Ascending aorta (tissue), 2 donors: ENCODE measurements at places on chromosomes 1 and 21. TPM values are rescaled to one million over a fixed set of nuclear protein-coding genes. Genes with fewer than 3 reads are reported as not detected.
A peak's percentile ranks its signal among the peaks of the same experiment; 100 is the strongest.

GRCh38 chr1:42179275-42179674 is 14.7 kb upstream of the GUCA2A start:
- H3K4me3 ChIP-seq, result no peak overlapping the region
- no peak overlapping the region for H3K27ac ChIP-seq
- no peaks in the 10 kb centered on the region for H3K27me3 ChIP-seq
- no peaks in the 10 kb centered on the region for H3K36me3 ChIP-seq

DNA sequence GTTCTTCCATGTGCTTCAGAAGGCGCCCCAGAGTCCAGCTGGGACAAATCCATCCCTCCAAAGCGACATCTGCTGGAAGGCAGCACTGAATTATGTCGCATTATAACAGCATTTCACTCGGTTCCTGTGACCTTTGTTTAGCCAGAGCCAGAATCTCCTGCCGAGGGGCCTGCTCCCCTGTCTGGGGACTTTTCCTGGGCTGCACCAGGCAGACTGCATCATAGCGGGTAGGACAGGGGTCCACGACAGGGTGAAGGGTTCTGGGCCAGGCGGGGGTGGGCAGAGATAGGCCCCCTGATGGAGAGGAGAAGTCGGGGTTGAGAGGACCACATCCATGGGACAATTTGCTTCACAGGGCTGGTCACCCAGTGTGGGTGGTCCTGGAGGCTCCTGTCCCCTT is 276.9 kb downstream of the MATN1 start:
- no peak overlapping the region for H3K4me3 ChIP-seq
- no peak overlapping the region for H3K27ac ChIP-seq
- no peaks in the 10 kb centered on the region for H3K36me3 ChIP-seq

- peaks cover 2% of the 10 kb centered on the region for H3K4me1 ChIP-seq
- no peaks in the 10 kb centered on the region for H3K36me3 ChIP-seq
- no peak overlapping the region for H3K4me3 ChIP-seq
- H3K27ac ChIP-seq, result no peak overlapping the region
Measured at GRCh38 chr21:15219039-15219438, 154.2 kb upstream of the NRIP1 start.

- DNase-seq, result no peak
- peaks cover 3% of the 10 kb centered on the region for H3K4me1 ChIP-seq
- H3K4me3 ChIP-seq, result peak overlapping the region; percentile 56
- H3K27ac ChIP-seq, result no peak overlapping the region
Measured at GRCh38 chr1:41917835-41918449, 780 bp downstream of the HIVEP3 start.

DNA sequence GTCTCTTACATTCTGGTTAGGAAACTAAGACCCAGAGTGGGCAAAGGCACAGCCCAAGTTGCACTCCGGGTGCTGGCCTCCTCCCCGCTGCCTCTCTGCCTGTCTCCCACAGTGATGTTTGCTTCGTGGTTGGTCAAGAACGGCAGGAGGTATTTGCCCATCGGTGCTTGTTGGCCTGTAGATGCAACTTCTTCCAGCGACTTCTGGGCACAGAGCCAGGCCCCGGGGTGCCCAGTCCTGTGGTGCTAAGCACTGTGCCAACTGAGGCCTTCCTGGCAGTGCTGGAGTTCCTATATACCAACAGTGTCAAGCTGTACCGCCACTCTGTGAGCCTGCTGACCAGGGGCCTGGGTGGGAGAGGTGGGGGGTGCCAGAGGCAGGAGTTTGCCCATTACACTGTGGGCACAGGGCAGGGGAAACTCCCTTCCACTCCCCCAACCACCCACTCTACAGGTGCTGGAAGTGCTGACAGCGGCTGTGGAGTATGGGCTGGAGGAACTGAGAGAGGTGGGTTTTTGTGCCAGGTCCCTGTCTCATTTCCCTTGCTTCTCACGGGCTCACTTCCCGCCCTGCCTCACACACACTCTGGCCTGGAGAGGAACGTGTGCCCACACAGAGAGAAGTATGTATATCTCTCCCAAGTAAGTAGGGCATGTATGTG is 1.9 kb downstream of the BTBD19 start:
- H3K4me1 ChIP-seq, result peaks cover 45% of the 10 kb centered on the region
- peak; percentile 9 for DNase-seq
- peak overlapping the region; percentile 99 for H3K27ac ChIP-seq

DNA sequence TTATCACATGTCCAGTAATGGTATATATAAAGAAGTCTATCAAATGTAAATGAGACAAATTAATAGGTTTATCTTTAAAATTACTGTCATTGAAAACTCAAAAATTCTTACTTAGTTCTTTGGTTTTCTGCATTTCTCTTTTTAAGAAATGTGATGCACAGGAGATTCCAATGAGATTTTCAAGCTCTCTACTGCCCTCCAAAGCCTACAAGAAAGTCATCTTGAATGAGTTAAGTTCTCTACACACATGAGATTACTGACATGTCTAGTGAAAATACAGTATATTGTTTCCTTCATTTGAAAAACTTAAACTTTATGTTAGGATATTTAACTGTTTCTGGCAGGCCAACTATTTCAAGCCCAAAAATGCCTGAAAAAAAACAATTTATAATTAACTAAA is 68.8 kb downstream of the ITGB3BP start:
- no peaks in the 10 kb centered on the region for H3K36me3 ChIP-seq
- H3K27ac ChIP-seq, result no peak overlapping the region
- H3K27me3 ChIP-seq, result no peaks in the 10 kb centered on the region
- H3K4me1 ChIP-seq, result no peaks in the 10 kb centered on the region
- DNase-seq, result no peak

GJC2 gene
- total RNA-seq, result 5.4 TPM

- H3K4me1 ChIP-seq, result peaks cover 30% of the 10 kb centered on the region
- H3K27ac ChIP-seq, result peak overlapping the region; percentile 94
- no peak overlapping the region for H3K4me3 ChIP-seq
Measured at GRCh38 chr21:46066591-46067331, 31.2 kb upstream of the COL6A2 start.

GRCh38 chr1:208184966-208185654 is 59.1 kb downstream of the PLXNA2 start:
- peaks cover 21% of the 10 kb centered on the region for H3K4me1 ChIP-seq
- no peak overlapping the region for H3K4me3 ChIP-seq
- H3K27ac ChIP-seq, result peak overlapping the region; percentile 62
- no peaks in the 10 kb centered on the region for H3K36me3 ChIP-seq
- H3K27me3 ChIP-seq, result no peaks in the 10 kb centered on the region

KIF26B gene
- total RNA-seq, result not detected

DNA sequence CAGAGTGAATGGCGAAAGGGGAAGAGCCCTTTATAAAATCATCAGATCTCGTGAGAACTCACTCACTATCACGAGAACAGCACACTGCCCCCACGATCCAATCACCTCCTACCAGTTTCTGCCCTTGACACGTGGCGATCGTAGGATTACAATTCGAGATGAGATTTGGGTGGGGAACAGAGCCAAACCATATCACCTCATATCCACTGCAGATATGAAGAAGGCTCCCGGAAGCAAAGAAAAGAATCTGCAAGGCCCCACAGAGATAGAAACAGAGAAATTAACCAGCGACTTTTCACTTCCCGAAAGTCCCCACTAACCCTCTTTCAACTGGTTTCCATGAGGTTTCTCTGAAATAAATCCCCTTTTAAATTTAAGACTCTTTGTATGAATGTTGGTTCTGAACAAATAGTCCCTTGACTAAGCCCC is 86.2 kb upstream of the IRF2BP2 start:
- no peaks in the 10 kb centered on the region for H3K4me1 ChIP-seq
- DNase-seq, result no peak
- no peak overlapping the region for H3K4me3 ChIP-seq
- no peak overlapping the region for H3K27ac ChIP-seq
- no peaks in the 10 kb centered on the region for H3K36me3 ChIP-seq
- H3K27me3 ChIP-seq, result no peaks in the 10 kb centered on the region

KRTAP10-5 gene
- not detected for total RNA-seq

NR1I3 gene
- total RNA-seq, result 0.21 TPM

CYP4A11 gene
- not detected for total RNA-seq

WNT2B gene
- total RNA-seq, result 4.8 TPM

GRCh38 chr1:97047421-97047793 is 325.8 kb downstream of the PTBP2 start:
- no peak overlapping the region for H3K4me3 ChIP-seq
- H3K27me3 ChIP-seq, result no peaks in the 10 kb centered on the region
- H3K27ac ChIP-seq, result no peak overlapping the region
- no peak for DNase-seq
- H3K4me1 ChIP-seq, result no peaks in the 10 kb centered on the region
- H3K36me3 ChIP-seq, result no peaks in the 10 kb centered on the region

DNA sequence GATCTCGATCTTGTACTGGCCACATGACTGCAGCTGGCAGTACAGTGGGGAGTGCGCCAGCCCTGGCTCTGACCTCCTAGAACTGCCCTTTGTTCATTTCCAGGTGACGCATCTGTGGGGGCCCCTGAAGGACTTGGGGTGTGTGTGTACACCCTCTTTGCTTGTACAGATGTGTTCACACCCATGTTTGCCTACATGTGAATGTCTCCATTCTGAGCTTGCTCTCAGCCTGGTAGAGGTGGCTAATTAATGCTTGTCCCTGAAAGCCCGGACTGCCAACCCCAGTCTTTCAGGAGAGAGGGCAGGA is 19.8 kb downstream of the TNFRSF1B start:
- H3K27me3 ChIP-seq, result no peaks in the 10 kb centered on the region
- no peak for DNase-seq
- no peaks in the 10 kb centered on the region for H3K4me1 ChIP-seq
- H3K27ac ChIP-seq, result peak overlapping the region; percentile 46
- H3K36me3 ChIP-seq, result no peaks in the 10 kb centered on the region

DNA sequence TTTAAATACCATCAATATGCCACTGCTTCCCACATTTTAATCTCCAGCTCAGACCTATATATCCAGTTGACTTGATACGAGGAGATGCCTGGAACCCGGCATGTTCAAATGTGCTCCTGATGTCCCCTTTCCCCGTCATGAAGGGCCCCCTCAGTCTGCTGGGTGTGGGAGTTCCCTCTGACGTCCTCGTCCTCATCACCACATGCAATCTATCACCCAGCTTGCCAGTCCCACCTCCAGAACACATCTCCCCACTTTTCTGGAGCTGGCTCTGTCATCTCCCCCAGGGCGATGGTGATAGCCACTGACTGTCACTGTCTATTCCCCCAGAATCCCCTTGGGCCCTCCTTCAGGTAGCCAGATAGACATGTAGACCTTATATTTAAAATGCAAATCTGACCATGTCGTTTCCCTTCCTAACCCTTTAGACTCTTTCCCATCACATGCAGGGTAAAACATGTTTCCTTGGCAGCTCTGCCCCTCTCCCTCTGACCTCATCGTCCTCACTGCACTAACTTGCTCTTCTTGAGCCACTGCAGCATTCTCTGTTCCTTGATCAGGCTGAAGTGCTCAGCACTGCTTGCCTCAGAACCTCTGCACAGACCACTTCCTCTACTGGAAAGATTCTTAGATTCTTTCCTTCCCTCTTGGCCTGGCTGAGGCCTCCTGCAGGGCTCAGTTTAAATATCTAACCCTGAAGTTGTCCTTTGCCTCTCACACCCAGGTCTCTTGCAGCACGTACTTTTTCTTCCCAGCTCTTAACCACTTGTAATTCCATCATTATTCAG is 7.4 kb downstream of the AZIN2 start:
- H3K36me3 ChIP-seq, result no peaks in the 10 kb centered on the region
- no peak overlapping the region for H3K4me3 ChIP-seq
- no peak overlapping the region for H3K27ac ChIP-seq
- no peaks in the 10 kb centered on the region for H3K27me3 ChIP-seq
- no peaks in the 10 kb centered on the region for H3K4me1 ChIP-seq

- H3K36me3 ChIP-seq, result no peaks in the 10 kb centered on the region
- H3K4me3 ChIP-seq, result no peak overlapping the region
- H3K27me3 ChIP-seq, result no peaks in the 10 kb centered on the region
- H3K27ac ChIP-seq, result no peak overlapping the region
- no peaks in the 10 kb centered on the region for H3K4me1 ChIP-seq
Measured at GRCh38 chr1:90768098-90768497, 51.0 kb upstream of the BARHL2 start.

GRCh38 chr1:21271550-21271949 is 18.7 kb downstream of the ECE1 start:
- no peak overlapping the region for H3K4me3 ChIP-seq
- DNase-seq, result no peak

- no peak overlapping the region for H3K4me3 ChIP-seq
- H3K27ac ChIP-seq, result no peak overlapping the region
- no peaks in the 10 kb centered on the region for H3K27me3 ChIP-seq
- DNase-seq, result no peak
- no peaks in the 10 kb centered on the region for H3K36me3 ChIP-seq
Measured at GRCh38 chr1:30162565-30162964, 560.8 kb downstream of the MATN1 start.

DNA sequence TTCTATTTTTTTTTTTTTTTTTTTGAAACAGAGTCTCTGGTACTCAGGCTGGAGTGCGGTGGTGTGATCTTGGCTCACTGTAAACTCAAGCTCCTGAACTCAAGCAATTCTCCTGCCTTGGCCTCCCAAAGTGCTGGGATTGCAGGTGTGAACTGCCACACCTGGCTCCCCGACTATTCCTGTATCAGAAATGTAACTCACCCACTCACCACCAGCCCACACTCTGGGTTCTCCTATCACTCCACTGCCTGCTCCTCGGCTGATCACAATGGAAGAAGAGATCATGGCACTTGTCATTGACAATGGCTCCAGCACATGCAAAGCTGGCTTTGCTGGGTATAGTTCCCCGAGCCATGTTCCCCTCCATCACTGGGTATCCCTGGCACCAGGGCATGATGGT is 15.9 kb downstream of the RABIF start:
- no peaks in the 10 kb centered on the region for H3K36me3 ChIP-seq
- no peak for DNase-seq
- H3K27me3 ChIP-seq, result no peaks in the 10 kb centered on the region
- H3K27ac ChIP-seq, result no peak overlapping the region

MPZ gene
- total RNA-seq, result 2.4 TPM

KRTAP11-1 gene
- not detected for total RNA-seq

DNA sequence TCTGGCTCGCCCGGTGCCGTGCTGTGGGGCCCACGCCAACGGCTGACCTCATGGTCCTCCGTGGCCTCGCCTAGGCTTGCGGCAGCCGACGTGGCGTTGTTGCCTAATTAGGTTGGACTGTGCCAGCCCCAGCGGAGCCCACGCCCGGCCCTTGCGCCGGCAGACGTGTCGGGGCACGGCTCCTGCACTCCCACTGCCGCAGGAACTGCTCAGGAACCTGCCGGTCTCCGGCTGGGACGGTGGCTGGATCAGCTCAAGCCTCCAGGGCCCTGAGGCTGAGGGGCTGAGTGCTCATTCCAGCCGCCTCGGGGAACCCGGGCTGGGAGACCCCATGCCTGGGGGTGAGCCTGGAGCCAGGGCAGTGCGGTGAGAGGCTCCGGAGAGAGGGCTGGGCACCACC is 16.1 kb upstream of the PEX10 start:
- no peaks in the 10 kb centered on the region for H3K27me3 ChIP-seq
- H3K27ac ChIP-seq, result no peak overlapping the region
